ENCODE measurements at places on chromosomes 5 and 9. TPM values are rescaled to one million over a fixed set of nuclear protein-coding genes. Genes with fewer than 3 reads are reported as not detected.

The PFN3 gene
- total RNA-seq: not detected

DNA sequence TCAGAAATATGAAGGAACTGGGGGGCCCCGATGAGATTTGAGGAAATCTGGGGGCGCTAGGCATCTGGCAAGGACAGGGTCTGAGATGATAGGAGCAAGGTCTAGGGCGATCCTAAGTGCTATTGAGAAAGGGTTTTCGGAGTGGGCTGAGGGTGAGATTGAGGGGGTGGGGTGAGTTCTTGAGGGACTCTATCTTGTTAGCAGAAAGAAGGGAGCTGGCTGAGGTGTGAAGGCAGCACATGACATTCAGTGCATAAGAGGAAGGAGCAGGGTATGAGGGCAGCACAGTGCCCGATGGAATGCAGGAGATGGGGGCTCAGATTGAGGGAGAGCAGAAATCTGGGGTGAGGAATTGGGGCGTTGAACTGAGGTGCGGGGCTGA is 640 bp downstream of the TRIM32 start:
- no peak for DNase-seq

The CDH6 gene
- 5.8 TPM for total RNA-seq

GRCh38 chr5:119404033-119404432 is 48.2 kb downstream of the TNFAIP8 start:
- no peak for DNase-seq

The IL17B gene
- total RNA-seq: not detected
